Central memory CD4-positive, alpha-beta T cell (primary cell): ENCODE measurements at places on chromosomes 2 and 18.

GRCh38 chr2:10978090-10978670 is 66.4 kb downstream of the KCNF1 start:
- DNase-seq = no peak

DNA sequence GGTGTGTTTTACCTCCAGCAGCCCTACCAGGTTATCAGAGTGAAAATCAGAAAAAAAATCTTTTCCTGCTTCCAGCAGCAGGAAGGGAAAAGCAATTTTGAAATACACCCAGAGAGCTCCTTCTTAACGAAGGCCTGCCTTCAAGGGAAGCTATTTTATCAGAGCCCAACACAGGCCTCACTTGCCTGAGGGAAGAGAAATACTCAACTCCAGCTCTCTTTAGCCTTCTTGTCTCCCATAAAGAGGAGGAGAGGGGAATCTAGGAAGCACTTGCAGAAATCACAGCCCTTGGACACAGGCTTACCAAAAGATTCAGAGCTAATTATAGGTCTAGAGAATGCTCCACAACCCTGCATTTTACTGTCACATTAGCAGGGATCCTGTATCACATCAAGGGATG is 896.1 kb upstream of the CNTNAP5 start:
- DNase-seq = no peak

- no peak for DNase-seq
Observed at GRCh38 chr18:54636217-54636616, 45.2 kb downstream of the DYNAP start.

DNA sequence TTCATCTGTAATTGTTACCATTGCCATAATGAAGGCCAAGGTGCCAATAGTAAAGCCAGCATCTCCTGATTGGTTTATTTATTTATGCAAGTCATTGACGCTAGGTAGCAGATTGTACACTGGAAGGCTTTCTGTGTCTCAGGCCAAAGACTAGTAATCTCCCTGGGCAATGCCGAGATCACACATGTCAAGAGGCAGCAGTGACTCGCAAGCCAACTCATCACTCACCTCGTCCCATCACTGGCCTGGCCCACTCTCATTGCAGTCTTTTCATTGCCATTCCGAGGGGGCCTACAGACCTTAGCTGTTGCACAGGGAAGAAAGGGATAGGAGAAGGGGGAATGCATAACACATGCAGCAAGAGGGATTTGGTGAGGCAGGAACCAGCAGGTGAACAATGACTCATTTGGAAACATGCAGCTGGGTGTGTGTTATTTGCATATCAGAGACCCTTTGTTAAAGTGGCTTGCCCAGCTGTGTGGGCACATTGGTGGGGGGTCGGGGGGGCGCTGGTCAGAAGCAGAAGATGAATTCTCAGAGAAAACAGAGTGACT is 448.7 kb upstream of the HNRNPA3 start:
- DNase-seq = no peak

- DNase-seq = no peak
Observed at GRCh38 chr18:27636576-27637085, 451.5 kb upstream of the CHST9 start.

DNA sequence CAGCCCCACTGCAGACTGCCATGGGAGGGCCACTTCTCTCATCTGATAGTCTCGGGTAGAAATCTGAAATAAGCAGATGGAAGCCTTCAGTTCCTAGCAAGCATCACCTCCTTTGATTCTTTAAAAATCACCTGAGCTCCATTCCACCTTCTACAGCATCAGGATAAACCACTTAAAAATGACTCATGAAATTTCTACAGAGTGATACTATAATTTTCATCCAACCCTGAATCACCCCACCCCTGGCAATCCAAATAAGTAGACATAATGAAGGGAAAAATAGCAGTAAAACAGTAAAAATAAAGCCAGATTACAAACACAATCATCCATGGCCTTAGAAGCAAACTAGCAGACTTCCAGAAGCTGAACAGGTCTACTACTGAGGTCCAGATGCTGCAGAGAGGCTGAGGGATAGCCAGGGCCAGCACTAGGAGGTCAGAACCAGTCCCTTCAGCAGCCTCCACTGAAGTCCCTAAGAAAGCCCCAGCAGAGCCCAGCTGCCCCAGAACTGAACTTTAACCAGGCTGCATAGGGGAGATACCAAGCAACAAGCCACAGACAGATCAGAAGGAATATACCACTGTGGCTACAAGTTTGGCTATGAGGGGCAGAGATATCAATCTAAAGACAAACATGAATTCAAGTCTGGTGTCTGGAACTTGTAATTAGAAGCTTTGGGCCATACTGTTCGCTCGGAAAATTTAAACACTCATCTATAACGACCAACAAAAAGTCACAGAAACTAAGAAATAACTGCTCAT is 54.7 kb upstream of the RNU4ATAC start:
- no peak for DNase-seq

DNA sequence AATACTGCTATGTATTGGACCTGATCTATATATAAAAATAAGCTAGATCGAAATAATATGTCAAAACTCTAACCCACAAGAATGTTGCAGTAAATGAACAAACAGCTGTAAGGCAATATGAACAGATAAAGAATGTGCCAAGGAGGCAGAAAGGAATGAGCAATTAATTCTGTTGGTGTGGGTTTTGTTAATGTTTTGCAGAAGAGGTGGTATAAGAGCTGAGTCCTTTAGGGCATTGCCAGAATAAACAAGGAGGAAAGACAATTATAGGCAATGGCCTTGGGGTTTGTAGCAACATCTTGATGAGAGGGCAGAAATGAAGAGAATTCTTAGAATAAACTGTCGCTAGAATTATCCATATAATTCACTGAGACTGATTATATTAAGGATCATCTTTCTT is 240.9 kb upstream of the GULP1 start:
- DNase-seq = no peak

DNA sequence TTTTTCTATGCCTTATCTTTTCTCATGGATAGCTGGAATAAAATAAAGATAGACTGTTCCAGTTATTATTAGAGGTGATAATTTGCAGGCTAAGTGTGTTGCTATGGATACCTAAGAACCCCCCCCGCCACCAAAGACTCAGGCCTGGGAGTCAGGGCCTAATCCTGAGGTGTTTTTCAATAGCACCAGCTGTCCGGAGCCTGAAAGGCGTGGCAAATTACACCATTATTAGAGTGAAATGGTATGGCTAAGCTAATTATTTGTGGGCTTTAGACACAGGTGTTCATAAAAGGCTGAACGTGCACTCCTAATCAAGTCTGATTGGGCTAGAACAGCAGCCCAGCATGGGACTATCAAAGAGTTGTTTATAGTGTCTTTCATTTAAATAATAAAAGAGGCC is 293.2 kb upstream of the DCC start:
- no peak for DNase-seq

- no peak for DNase-seq
Observed at GRCh38 chr2:127597984-127598380, 48.0 kb upstream of the GPR17 start.

- DNase-seq = no peak
Observed at GRCh38 chr2:7424481-7424880, 507.3 kb downstream of the RNF144A start.

GRCh38 chr2:173076581-173077345 is 1.1 kb downstream of the MAP3K20 start:
- DNase-seq = peak; percentile 3

DNA sequence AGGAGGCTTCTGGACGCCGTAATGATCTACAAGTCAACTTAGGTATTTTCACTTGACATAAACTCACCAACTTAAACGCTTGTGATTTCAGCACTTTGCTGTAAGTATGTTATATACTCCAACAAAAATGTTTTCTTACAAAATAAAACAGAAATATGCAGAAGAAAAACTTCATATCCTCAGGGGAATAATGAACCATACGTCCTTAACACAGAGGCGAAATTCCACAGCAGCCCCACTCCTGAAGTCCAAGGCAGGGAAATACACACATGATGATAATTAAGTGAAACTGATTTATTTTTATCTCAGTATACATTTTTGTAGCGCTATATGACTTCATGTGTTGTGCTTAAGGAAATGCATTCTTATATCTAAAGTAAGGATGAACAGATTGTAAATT is 335.4 kb upstream of the VWC2L start:
- no peak for DNase-seq

GRCh38 chr2:236565879-236566402 is 3.7 kb upstream of the ACKR3 start:
- no peak for DNase-seq

DNA sequence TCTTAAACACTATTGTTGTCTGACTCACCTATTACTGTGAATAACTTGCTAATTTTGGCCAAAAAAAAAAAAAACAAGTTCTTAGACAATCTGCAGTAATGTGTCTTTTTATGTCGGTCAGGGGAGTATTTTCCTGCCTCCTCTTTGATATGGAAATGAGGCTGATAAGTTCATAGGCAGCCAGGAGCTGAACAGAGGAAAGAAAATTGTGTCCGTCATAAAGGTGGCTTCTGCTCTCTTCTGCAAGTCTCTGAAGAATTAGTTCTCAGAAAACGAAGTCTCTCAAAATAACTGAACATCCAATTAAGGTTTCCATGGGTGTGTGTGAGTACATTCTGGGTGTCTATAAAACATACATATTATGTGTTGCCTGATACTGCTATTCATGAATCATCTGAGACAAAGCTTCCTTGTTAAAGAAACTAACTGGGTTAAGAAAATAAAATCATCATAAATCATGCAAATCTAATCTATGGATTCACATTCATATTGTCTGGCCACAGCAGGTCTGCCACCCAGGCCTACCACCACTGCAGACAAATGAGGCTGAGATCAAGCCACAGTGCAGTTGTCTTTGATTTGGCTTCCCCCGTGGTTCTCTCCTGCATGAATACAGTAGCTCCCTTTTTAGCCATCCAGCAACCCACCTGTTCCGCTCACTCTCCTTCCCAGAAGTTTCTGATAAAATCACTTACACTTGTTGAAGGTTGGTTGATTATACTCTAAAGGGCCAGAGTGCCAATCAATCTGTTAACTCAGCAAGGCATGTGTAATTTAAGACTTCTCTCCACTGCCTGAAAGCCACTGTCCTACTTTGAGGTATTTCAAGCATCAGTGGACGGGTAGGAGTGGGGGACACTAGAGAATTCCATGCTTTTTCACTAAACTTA is 19.4 kb upstream of the SP5 start:
- no peak for DNase-seq

DNA sequence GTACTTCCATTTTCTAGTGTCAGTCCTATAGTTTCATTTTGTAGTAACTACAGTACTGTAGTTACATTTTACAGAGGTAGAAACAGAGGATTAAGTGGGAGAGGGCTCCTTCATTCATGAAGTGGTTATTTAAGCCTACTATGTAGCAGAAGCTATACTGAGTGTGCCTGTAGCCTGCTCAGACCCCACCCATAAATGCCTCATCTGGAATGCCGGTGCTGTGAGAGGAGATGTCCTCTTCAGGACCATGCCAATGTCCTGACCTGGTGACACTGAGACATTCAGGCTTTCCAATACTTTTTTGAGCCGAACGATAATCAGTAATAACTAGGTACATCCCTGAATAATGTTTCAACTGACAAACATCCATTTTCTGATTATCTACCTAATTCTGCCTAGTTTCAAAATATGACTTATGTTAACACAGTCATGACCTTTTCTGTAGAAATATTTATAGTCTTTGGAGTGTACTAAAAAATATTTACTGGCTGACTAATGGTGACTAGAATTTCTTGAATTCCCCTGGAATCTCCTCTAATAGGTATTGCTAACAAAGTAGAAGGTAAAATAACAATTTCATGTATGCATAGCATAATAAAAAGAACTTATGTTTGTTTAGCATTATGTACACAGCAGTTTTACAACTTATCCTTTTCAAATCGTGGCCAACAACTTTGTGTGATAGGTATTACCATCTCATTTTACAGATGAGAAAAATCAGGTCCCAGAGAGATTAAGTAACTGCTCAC is 10.2 kb upstream of the ARHGAP28 start:
- no peak for DNase-seq

DNA sequence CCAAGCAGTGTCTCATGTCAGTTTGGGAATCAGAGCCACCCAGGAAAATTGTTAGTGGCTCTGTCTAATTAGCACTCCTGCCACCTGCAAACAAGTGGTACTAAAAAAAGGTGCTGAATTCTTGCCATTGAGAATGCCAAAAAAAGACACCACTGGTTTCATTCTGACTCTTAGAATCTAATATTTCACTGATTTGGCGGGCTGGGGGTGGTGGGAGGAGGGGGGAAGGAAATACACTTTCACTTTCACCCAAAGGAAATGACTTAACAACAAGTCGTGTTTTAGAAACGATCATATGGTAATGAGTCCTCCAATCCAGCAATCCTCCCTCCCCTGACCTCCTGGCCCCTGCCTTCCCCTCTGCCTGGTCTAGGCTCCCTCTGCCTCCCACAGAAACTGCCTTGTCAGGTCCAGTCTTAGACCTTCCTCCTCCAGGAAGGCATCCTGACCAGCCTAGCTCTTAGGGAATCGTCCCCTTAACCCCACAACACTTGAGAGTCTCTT is 4.4 kb upstream of the KLHL29 start:
- DNase-seq = no peak

DNA sequence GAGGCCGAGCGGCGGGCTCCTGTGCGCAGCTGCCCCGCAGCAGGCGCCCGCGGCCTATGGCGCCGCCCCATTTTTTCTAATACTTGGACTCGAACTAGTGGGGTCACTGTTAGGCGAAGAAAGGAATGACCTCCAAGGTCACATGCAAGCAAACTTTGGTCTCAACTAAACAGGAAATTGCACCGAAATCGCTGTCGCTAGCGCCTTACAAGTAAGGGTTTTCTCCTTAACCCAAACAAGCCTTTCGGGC is 339 bp downstream of the ACAA2 start:
- DNase-seq = no peak

GRCh38 chr2:180990337-180990736 is 9.9 kb downstream of the UBE2E3 start:
- no peak for DNase-seq

GRCh38 chr18:48740068-48740440 is 201.2 kb downstream of the CTIF start:
- DNase-seq = no peak

- peak; percentile 1 for DNase-seq
Observed at GRCh38 chr2:111119822-111120252, 877 bp upstream of the BCL2L11 start.

GRCh38 chr2:178863130-178863855 is 56.1 kb upstream of the TTN start:
- no peak for DNase-seq

- DNase-seq = no peak
Observed at GRCh38 chr2:241633561-241633960, 3.4 kb downstream of the THAP4 start.

DNA sequence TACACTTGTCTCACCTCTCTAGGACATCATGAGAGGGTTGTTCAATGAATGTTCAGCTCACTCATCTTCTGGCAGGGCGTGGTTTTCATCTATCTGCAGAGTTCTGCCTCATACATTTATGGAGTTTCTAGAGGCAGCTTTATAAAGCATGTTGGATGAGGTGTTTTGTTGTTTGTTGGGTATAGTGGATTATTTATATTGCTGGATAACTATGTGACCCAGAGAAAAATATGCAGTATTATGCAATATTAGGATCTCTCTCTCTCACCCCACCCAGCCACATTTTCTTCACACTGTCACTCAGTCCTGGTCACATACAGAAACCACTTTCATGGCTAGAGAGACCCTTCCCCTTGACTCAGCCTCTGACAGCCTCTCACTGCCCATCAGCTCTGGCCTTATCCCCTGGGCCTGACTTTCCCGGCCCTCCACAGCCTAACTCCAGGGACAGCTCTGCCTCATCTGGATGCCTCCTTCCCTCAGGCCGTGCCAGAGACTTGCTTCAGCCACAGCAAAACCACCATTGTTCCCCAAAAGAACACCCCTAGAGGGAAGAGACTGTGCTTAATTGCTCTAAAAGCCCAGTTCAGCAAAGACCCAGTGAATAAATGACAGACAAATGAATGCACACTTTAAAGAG is 260.3 kb downstream of the MYCN start:
- DNase-seq = no peak
